ENCODE measurements at places on chromosomes 3 and 15. TPM values are rescaled to one million over a fixed set of nuclear protein-coding genes. Genes with fewer than 3 reads are reported as not detected.

GRCh38 chr15:85972805-85973540 is 106.7 kb upstream of the AGBL1 start:
- DNase-seq: no peak

- peak; percentile 47 for DNase-seq
Observed at GRCh38 chr3:127959873-127960272, 44.8 kb downstream of the KBTBD12 start.

DNA sequence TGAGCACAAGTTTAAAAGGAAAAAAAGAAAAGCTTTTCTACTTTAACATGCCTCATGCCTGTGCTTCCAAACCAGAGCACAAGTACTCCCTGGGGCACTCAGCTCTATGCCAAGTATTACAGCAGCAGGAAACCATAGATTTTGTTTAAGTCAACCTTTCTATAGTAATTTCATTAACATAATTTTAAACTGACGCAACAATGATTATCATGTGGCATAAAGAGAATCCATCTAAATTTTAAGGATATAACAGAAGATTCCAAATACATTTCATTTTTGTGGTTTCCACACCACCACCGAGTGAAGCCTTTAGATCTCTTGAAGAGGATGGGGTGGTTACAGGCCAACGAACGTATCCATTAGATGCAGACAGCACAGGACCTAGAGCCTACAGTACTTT is 112.1 kb downstream of the TNIK start:
- DNase-seq: no peak

Gene TP63
- 0.27 TPM for total RNA-seq

DNA sequence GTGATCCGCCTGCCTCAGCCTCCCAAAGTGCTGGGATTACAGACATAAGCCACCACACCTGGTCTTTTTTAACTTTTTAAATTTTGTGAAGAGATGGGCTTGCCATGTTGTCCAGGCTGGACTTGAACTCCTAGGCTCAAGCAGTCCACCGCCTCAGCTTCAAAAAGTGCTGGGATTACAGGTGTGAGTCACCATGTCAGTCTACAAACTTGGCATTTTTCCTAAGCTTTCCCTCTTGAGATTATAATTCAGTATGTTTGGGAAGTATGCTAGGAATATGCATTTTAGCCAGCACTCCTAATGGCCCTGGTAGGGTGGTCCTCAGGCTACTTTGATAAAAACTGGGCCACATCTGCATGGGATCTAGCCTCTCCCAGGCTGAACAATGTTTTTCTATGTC is 4.4 kb downstream of the WDR73 start:
- no peak for DNase-seq

Gene CCDC13
- total RNA-seq: 1.1 TPM

Gene SLC22A13
- total RNA-seq: 0.27 TPM

DNA sequence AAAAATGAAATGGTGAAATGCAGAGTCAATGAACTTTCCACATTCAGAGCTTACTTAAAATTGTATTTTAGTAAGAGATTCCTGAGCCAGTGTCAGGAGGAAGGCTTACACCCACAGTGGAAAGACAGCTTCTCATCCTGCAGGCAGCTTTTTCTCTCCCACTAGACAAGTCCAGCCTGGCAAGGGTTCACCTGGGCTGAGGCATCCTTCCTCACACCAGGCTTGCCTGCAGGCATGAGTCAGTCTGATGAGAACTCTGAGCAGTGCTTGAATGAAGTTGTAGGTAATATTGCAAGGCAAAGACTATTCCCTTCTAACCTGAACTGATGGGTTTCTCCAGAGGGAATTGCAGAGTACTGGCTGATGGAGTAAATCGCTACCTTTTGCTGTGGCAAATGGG is 3.1 kb downstream of the CCR4 start:
- no peak for DNase-seq

GRCh38 chr3:148379763-148380382 is 317.8 kb upstream of the AGTR1 start:
- no peak for DNase-seq

DNA sequence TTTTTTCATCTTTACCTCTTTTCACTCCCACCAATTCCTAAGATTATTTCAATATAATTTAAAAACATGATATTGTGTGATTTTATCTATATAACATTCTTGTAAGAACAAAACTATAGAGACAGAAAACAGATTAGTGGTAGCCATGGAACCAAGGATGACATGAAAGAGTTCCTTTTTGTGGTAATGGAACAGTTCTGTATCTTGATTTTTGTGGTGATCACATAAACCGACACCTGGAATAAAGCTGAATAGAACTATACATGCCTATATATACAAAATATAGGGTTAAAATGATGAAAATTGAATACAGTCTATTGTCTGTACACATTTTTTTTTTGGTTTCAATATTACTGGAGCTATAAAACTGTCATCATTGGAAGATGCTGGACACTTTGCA is 945.4 kb downstream of the SI start:
- DNase-seq: no peak

- no peak for DNase-seq
Observed at GRCh38 chr3:57109437-57110199, 49.2 kb downstream of the SPATA12 start.

DNA sequence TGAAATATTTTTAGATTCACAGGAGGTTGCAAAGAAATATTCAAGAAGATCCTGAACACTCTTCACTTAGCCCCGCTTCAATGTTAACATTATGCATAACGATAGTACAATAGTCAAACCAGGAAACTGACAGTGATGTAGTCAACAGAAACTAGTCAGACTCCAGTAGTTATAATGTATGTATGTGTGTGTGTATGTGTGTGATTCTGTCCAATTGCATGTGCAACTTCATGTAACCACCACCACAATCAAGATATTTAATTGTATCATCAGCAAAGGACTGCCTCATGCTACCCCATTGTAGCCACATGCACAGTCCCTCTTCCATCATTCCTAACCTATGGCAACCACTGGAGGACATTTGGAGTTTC is 77.9 kb downstream of the APBA2 start:
- DNase-seq: no peak

GRCh38 chr3:78878011-78878410 is 889.8 kb downstream of the ROBO1 start:
- no peak for DNase-seq

DNA sequence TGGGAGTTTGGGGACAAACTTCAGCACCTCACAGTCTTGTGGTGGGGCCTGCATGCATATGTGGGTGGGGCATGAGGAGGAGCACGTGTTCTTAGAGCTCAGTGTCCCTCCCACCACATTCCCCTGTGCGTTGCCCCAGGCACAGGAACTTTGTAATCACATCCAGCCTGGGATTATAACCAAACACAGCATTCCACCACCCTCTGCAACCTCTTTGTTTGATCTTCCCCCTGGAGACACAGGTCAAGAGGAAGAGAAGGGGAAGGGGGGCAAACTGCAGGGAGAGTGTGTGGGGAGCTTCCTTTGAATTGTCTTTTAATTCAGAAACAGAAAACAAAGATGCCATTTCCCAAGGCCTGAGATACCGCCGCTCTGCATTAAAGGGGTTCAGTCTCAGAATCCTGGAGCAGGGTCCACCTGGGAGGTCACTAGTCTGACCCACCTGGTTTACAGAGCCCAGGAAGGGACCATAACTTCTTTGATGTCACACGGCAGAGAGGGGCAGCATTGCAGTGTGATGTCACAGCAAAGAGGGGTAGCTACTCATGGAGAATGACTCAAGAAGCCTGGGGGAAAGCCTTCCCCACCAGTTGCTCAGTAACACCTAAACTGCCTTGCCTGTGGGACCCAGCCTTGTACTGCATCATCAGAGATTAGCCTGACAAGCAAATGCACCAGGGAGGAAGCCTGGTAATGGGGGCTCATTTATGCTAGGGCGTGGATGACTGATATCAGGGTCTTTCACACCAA is 106.3 kb upstream of the RNU6-1 start:
- no peak for DNase-seq

All from hematopoietic multipotent progenitor cell (in vitro differentiated cells).